ENCODE measurements at places on chromosomes 12 and 14. TPM values are rescaled to one million over a fixed set of nuclear protein-coding genes. Genes with fewer than 3 reads are reported as not detected.

Gene APOF
- not detected for total RNA-seq

Gene KRT4
- total RNA-seq, result not detected

Gene C12orf54
- total RNA-seq, result not detected

Gene OASL
- total RNA-seq, result not detected

Gene SERPINA9
- total RNA-seq, result not detected

Gene HNF1A
- not detected for total RNA-seq

Gene KRT73
- not detected for total RNA-seq

Gene ARHGEF40
- 42.4 TPM for total RNA-seq

Gene BDKRB2
- total RNA-seq, result 3.8 TPM

Gene FAM186B
- total RNA-seq, result not detected

Gene CBX5
- total RNA-seq, result 225 TPM

Gene LRIG3
- 6.9 TPM for total RNA-seq
